ENCODE measurements at places on chromosomes 1 and 21.

- DNase-seq: no peak
Measured at GRCh38 chr1:85991261-85991660, 165.3 kb downstream of the COL24A1 start.

DNA sequence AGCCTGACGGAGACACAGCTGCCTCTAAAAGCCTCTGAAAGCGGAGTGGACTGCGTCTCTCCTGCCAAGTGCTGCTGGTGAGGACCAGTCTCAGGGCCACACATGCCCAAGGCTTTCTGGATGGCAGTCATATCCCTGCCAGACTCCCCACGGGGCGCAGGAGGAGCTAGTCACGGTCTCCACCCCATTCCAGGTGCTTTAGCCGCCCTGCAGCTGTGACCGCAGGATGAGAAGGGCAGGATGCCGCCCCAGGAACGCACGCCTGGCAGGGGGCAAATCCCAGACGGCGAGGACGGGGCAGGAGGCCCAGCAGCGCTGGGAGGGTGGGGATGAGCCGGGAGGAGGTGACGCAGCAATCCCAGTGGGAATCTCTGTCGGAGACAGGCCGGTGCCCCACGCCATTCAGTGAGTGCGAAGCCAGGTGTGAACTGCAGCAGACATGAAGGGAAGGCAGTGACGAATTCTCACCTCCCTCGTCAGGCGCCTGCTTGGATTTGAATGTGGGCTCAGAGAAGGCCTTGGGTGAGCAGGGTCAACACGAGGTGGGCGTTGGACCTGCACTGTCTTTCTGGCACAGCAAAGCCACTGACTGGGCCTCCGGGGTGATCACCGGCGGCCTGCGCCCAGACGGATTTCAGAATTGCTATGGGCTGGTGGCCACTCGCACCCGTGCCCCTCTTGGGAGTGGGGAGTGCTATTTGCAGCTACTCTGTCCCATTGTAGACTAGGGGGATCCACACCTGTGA, 38.5 kb upstream of the SLC19A1 start:
- peak; percentile 10 for DNase-seq

DNA sequence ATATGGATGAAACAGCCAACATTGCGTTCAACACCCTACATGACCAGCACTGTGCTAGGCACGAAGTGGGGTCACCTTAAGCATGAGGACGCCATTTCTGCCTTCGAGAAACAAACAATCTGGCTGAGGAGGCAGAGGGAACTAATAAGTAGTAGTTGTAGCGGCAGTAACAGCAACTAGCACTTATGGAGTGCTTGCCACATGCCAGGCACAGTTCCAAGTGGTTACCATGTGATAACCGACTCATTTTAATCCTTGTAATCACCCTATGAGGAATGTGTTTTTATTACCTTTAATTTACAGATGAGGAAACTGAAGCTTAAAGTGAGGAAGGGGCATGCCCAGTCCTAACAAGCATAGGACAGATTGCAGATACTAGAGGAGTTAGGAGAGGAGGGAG, 33.7 kb downstream of the KCND3 start:
- no peak for DNase-seq

DNA sequence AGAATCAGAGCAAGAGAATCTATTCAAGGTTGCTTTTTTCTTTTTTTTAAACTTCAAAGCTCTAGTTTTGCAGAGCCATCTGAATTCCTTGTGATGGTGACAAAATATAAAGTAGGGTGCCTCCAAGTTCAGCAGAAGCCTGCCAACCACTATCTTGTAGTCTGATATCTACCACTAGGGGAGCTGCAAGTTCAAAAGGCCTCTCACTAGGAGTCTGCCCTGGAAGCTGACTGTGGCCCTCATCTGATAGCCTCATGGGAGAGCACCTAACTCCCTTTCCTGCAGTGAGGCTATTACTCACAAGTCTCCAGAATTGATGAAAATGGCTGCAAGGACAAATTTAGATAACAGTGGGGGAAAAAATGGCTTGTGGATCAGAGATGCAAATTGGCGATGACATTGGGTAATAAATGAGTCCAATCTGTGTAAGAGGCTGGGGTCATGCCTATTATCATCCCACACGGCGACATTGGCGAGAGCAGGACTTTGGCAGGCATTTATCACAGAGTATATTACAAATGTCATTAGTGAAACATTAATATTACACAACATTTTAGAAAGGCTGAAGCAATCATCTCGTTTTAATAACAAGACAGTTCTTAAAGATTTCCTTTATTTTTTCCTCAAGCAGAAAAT, 10.7 kb upstream of the ZP4 start:
- DNase-seq: no peak

DNA sequence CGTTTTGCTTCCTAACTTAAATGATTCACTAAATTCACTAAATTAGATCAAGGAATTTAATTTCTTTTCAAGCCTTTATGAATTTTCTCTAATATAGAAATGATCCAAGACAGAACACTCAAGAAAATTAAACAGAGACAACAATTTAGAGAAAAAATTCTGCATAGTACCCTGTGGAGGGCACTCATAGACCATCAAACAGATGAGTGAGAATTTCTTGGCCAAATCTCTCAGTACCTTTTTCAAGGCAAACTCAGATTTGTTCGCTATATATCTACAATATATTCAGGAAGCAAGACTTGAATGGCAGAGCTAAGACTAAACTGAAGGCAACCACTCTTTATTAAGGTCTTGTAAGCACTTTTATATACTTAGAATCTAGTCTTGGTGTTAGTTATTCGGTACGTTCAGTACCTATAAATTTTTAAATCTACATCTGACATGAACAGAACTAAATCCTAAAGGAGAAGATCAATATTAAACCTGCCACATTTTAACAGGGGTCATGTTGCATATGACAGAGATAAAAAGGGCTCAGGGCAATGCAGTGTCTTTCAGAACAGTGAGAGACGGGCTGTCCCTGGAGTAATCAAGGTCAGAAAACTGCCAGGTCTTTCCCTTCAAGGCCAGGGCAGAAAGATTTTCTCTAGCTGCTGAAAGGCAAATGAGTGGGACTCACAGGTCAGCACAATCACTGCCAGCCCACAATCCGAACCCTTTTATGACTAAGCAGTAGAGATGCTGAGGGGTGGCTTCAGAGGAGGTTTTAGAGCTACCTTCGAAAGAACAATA, 118.8 kb upstream of the TMPRSS15 start:
- peak; percentile 67 for DNase-seq

- no peak for DNase-seq
Measured at GRCh38 chr21:29423099-29423870, 124.6 kb downstream of the BACH1 start.

- no peak for DNase-seq
Measured at GRCh38 chr1:54850069-54850730, 36.8 kb downstream of the DHCR24 start.

GRCh38 chr1:58934706-58935105, 150.9 kb upstream of the JUN start:
- DNase-seq: no peak

- no peak for DNase-seq
Measured at GRCh38 chr1:28010969-28011368, 51.2 kb downstream of the XKR8 start.

- DNase-seq: no peak
Measured at GRCh38 chr1:238485912-238486209, 595.1 kb upstream of the ZP4 start.

DNA sequence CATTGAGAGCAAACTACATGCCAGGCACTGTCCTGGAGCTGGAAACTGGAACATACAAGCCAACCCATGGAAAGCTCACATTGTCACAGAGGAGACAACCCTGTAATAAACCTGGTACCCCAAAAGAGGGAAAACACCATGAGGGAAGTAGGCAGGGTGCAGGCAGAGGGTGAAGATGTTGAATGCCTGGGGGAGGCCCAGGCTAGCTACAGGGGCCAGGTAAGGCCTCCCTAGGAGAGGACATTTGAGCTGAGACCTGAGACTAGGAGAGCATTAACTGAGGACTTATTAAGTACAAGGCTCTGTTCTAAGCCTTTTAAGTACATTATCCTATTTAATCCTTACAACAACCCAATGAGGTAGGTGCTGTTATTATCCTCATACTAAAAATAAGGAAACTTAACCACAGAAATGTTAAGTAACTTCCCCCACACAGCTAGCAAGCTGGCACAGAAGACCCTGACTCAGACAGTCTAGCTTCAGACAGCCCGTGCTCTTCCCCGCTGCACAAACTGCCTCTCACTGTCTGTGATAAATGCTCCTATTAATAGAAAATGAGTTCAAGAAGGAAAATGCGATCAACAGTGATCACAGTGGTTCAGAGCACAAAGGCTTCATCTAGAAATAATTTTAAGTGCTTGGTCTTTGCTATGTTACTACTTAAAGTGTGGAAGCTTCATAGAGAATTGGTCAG, 41.8 kb downstream of the ZNF281 start:
- no peak for DNase-seq

- DNase-seq: no peak
Measured at GRCh38 chr1:50859657-50860056, 100.4 kb downstream of the FAF1 start.

DNA sequence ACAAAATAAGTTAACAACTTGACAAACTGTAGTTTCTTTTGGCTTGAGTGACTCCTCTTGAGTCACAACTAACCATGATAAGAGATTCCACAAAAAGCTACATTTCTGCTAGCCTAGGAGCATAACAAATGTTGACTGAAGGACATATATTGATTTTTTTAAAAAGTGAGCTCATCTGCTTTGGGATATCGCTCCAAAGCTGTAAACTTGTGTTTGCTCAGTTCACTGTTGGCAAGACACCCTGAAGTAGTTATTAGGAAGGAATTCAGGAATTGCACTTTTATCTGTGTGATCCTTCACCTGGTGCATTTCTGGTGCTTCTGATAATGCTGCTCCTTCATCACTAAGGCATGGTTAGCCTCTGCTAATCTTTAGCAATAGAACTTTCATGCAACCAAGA, 23.7 kb downstream of the RWDD3 start:
- DNase-seq: no peak

GRCh38 chr1:28045777-28046176, 42.6 kb downstream of the EYA3 start:
- DNase-seq: no peak

DNA sequence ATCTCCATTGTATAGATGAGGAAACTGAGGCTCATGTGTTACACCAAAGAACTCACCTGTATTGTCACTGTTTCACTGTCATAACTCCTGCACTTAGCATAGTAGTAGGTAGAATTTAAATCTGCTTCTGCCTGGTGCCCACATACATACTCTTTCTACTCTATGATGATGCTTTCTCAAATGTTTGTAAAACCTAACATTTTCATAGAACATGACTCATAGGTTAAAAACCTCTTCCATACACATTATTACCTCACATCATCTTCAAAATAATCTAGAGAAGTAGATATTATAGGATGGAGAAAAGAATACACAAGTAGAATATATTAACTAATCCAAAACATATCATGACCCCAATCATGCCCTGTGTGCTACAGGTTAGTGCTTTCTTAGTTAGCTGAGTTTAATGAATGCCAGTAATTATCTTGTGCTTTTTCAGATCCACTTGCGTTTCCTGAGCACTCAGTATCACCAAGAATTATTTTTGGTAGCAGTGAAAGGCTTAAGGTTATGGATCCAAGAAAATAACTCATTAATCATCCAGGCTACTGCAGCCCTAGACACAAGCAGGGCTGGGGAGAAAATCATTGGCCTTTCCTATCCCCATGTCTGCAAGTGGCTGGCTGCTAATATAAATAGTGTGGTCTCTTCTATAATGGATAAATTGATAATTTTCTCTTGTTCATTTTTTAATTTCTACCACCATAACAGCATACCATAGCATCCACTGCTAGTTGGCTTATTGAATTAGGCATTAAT, 156.9 kb downstream of the LRRC40 start:
- no peak for DNase-seq

DNA sequence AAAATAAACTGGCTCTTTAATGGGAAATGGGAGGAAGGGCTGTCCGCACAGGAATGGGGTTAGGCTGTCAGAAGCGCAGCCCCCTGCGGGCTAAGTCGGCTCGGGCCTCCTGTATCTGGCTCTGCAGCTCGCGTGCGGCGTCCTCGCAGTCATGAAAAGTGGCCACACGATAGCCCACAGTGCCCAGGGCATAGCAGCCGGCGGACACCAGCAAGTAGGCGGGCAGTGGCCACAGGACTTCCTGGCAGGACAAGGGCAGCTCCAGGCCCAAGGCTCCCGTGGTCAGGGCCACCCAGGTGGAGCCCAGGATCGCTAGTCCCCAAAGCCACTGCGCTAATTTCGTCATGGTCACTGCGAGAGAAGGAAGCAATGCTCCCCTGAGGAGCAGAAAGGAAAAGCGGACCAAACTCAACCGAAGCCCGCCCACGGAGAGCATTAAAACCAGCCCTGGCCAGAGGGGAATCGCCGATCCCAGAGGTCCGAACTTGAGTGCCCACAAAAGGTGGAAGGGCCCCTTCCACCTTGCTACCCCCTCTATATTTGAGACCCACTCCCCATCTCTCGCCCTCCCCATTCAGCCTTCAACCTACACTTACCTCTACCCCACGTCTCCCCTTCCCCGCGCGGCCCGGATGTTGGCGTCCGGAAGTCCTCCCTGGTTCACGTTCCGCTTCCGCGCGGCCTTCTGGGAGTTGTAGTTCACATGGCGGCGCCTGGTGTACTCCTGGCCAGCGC, at the start of gene DPM3:
Gene DPM3 (minus strand): TSS at position 637 of the 735 bp plus-strand sequence. CDS start 291 bp downstream, at position 346.
- DNase-seq: peak; percentile 77

DNA sequence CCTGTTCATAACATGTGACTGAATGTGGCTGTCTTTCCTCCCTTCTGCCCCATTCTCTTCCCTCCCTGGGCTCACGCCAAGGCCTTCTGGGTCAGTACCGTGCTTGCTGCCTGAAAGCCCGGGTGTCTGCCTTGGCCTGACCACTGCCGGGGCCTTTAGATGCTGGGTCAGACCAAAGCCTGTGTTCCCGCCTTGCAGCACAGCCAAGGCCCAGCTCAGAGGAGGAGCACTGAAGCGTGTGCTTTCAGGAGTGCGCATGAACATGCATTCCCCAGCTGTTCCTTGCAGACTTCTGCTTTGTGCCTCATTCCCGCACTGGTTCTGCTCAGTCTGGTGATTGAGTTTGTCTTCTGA, 27.0 kb upstream of the SARS1 start:
- DNase-seq: no peak

- DNase-seq: peak; percentile 87
Measured at GRCh38 chr1:27724961-27725373, 794 bp upstream of the FAM76A start.

All from COR-L47 (cell line).